ENCODE measurements at places on chromosomes 1 and 21.

DNA sequence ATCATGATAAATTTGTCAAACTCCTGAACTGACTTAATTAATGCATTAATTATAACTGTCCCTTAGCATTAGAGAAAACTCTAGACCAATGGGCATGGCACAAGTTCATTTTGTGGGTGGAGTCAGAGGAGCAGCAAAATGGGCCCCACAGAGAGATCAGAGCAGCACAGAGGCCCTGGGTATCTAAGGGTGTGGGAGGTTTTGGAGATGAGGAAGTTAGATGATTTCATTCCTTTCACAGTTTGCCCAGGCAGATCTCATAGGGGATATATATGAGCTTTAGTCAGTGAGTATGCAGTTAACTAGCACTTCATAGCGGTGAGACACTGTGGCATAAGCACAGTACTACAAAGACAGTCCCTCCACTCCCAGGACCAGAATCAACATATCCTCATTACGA, 117.3 kb downstream of the MAB21L3 start:
- no peak for DNase-seq

DNA sequence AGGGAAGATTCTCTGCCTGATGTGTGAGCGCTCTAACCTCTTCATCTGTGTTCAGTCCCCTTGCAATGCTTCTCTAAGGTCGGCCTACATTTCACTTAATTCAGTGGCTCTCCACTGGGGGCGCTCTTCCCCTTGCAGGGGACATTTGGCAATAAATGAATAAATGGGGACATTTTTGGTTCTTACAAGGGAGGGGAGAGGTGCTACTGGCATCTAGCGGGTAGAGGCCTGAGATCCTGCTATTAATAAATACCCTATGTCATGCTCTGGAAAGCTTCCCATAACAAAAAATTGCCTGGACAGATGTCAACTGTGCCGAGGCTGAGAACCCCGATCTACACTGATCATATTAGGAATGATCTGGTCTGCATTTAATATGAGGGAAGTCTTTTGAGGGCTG, 25.9 kb upstream of the DNAJC11 start:
- DNase-seq, result peak; percentile 34

GRCh38 chr1:115063228-115063901, 25.9 kb downstream of the TSPAN2 start:
- no peak for DNase-seq

GRCh38 chr1:87103074-87103473, 188.6 kb downstream of the HS2ST1 start:
- no peak for DNase-seq

DNA sequence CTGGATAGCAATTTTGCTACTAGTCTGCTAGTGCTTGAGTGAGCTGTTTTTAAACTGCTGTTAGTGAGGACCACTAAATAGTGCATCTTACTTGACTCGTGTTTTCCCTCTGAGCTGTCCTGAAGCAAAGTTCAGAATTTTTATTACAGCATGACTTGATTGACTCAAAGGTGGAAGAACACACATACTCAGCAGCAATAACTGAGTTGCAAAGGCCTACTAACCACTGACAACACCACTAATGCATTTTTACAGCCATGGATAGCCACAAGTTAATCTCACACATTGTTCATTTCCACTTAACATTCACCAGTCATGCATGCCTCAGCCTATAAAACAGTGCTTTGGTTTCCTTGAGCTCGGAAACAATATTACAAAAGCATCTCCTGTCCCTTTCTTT, 148.7 kb downstream of the RUNX1 start:
- no peak for DNase-seq

- DNase-seq, result no peak
These were observed 14.2 kb downstream of the CHRNB2 start for GRCh38 chr1:154581766-154582165.

DNA sequence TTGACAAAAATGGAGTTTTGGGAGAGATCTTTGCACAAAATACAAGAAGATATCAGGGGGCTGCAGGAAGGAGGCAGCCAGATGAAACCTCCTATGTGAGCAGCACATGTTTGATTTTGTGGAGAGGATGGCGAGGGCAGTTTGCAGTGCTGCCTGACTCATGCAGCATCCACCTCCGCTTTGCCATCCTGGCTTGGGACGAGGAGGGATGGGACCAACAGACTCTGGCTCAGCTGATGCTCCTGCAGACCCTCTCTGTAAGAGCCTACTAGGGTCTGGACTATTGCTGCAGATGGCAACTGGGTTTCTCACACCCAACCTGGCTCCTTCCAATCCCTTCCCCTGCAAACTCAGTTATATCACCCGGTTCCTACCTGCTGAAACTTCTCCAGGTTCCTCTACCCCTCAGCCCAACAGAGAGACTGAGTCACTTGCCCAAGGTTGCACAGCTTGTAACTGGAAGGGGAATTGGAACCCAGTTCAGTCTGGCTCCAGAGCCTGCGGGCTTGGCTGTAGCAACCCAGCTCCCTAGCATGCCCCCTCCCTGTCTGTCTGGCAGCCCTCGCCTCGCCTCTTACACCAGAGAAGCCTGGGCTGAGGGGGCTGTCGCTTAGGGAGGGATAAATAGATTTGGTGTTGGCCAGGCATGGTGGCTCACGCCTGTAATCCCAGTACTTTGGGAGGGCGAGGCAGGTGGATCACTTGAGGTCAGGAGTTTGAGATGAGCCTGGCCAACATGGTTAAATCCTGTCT, 205.8 kb downstream of the PTPRU start:
- no peak for DNase-seq

GRCh38 chr1:229199261-229200243, 71.4 kb upstream of the RAB4A start:
- no peak for DNase-seq

DNA sequence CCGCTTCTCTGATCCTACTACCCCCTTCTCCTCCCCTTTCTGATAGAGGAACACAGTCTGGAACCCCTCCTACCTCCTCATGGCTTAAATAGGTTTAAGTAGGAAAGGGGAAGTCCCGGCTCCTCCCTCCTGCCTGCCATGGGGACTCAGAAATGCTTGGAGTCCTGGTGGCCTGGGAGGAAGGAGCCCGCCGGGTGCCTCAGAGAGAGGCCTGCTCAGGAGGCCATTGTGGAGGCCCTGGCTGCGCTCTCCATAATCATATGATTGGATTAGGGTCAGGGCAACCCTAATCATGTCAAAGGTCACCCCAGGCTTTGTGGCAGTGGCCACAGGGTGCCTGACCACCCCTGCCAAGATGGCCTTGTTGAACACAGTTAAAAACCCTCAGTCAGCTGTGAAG, 29.0 kb downstream of the WNT3A start:
- DNase-seq, result no peak

GRCh38 chr1:40384413-40384762, 10.9 kb downstream of the SMAP2 start:
- DNase-seq, result no peak

DNA sequence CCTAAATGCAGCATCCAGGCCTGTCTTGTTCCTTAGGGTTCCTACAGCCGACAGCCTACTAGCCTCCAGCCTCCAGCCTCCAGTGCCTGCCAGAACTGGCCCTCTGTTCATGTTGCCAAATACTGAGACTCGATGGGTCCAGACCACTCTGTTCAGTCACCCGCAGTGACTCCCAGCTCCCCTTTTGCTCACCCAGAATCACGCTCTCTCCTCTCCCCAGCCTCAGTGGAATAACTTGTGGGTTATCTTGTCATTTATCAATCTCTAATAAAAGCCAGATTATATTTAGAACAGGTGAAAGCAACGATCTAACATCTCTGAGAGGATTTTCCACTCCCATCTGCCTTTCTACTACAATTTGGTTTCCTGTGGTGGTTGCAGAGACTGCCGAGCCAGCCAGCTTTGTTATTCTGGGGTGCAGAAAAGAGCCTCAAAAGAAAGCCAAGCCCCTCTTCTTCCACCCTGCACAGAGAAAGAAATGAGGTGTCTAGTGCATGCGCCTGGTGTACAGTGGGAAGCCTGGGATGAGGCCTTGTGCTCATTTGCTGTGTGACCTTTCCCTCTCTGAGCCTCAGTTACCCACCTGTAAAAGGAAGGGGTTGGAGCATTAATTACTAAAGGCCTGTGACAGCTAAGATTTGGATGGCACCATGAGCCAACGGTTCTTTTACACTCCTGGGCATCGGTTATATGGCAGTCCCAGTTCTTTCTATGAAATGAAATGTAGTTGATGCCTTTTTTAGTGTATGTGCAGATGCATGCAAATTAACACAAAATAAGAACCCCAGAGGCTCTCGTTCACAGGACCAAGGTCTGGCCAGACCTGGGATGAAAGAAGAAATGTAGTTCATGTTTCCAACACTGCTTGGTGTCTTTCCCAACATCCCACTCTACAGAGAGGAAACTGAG, 42.9 kb upstream of the ID3 start:
- no peak for DNase-seq

DNA sequence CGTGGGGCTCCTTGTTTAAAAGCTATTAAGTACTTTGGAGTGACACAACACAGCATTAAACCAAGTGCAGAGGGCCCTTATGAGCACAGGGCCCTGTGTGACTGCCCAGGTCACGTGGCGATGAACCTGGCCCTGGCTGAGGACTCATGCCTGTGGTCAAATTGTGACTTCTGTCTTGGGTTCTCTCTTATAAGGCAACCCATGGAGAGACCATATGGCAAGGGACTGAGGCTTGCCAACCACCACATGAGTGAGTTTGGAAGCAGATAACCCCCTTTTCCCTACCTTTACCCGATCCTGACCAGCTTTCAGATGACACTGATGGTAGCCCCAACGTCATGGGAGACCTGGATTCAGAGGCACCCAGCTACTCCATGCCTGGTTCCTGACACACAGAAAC, 140.5 kb downstream of the ZBTB18 start:
- DNase-seq, result no peak

GRCh38 chr1:212067787-212068186, 32.2 kb downstream of the DTL start:
- DNase-seq, result no peak

- no peak for DNase-seq
These were observed 44.5 kb upstream of the TRIM45 start for GRCh38 chr1:117166076-117166475.

GRCh38 chr1:227234998-227235405, 83.3 kb downstream of the CDC42BPA start:
- DNase-seq, result peak; percentile 53

DNA sequence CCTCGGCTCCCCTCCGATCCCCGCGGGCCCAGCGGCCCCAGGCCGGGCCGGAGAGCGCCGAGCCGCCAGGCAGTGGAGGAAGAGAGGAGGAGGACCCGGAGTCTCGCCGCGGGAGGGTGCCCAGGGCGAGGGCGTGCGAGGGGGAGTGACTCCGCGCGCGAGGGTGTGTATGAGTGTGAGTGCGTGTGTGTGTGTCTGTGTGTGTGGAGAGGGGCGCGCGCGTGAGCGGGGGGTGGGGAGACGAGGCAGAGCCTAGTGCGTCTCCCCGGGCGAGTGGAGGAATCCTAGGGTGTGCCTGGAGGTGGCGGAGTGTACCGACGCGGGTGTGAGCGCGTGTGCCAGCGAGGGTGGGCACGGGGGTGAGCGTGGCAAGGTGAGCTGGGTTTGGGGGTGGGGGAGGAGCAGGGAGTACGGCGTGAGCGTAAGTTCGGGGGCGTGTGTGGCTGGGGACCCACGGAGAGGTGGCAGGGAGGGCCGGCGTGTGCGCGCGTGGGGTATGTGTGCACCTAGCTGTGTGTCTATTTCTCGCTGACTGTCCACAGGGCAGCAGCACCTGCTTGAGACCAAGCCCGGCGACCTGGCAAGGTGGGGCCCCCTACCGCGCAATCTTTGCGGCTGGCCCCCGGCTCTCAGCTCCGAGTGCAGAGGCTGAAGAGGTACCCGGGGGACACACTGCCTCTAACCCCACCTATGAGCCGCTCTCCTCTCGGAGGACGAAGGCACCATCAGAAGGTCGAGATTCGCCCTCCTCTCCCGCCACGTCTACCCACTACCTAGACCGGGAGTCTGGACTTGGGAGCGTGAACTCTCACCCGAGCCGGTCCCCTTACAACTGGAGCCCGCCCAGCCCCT, 784 bp upstream of the KCND3 start:
- peak; percentile 26 for DNase-seq

GRCh38 chr1:44903011-44903680, 60.1 kb upstream of the PTCH2 start:
- no peak for DNase-seq

- peak; percentile 20 for DNase-seq
These were observed at the start of gene S1PR1 for GRCh38 chr1:101236516-101237228. Gene S1PR1 (plus strand): TSS chr1:101237019. CDS start chr1:101238985, 1,966 bp downstream.

- no peak for DNase-seq
These were observed 90.8 kb downstream of the DDAH1 start for GRCh38 chr1:85374160-85374559.
